Caco-2 (cell line): ENCODE measurements at places on chromosomes 3 and 15.
A peak's percentile ranks its signal among the peaks of the same experiment; 100 is the strongest.

- DNase-seq, result no peak
Measured at GRCh38 chr3:63370094-63370493, 92.0 kb downstream of the SYNPR start.

DNA sequence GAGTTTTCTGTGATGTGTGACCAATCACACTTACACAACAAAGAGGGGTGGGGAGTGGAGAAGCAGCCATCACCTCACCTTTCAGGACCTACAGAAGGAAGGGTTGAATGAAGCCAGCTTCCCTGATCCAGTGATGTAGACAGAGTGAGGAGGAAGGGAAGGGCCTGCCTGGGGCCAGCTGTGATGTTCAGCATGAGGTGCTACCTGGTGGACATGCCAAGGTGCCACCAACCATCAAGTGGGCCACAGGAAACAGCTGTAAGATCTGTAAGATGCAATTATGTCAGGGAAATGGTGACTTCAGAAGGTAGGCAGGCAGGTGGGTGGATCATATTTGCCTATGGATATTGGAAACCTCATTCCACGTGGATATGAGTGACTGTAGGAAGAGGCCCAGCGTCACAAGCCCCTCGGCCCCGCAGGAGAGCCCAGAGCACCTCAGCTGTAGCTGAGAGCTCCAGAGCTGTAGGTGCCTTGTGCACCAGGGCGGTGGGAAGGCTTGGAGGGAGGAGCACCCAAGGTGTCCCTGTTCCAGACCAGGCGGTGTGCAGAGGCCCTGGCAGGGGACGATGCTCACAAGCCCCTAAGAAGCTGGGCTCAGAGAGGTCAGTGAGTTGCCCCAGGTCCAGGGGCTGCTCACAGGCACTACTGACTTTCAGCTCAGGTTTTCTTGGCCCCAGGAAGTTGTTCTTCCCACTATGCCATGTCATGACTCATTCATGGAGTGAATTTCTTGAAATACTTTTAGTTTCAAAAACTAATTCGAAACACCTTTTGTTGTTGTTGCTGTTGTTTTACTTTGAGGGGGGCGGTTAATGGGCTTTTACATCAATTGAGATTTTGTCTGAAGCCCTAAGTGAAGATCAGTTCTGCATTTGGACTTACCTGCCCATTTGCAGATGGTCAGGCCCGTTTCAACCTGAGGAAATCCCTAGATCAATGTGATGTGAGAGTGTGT is 94.2 kb upstream of the ALDH1A3 start:
- DNase-seq, result no peak

- DNase-seq, result no peak
Measured at GRCh38 chr3:129016356-129016719, 15.2 kb downstream of the EFCC1 start.

DNA sequence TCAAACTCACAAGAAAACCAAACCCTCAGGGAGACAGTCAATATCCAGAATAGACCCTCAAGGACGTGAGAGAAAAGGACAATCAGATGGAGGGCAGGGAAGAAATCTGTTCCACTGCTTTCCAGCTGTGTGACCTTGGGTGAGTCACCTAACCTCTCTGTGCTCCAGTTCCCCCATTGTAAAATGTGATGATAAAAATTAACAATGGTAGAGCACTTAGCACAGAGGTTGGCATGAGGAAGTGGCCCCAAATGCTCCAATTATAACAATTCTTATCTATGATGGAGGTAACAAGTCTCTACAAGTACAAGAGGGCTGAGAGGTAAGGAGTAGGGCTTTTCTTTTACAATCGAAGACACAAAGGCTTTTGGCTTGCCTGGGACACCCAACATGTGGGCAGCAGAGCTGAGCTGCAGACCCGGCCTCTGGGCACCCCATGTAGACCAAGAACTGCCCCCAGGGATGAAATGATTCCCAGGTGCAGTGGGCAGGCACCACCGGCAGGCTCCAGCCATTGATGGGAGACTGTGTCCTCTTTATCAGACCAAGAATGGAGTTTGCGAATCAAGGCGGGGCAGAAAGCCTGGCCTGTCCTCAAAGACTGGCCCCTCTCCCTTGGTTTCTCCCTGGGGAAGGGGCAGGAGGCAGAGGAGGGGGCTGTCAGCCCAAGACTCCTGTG is 22.0 kb downstream of the WNT7A start:
- no peak for DNase-seq

DNA sequence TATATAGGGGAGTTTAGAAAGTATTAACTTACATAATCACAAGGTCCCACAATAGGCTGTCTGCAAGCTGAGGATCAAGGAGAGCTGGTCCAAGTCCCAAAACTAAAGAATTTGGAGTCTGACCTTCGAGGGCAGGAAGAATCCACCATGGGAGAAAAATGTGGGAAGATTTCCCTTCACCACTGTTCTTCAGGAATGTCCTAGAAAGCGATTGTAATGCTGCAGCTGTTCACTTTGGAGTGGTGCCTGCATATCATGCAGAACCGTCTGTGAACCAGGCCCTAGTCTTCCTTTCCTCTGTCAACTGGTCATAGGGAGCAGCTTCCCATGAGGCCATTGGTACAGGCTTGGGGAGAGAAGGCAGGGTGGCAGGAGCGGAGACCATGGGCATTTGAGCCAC is 497.9 kb upstream of the ARPP21 start:
- no peak for DNase-seq

- no peak for DNase-seq
Measured at GRCh38 chr3:171132873-171133272, 106.4 kb upstream of the SLC2A2 start.

DNA sequence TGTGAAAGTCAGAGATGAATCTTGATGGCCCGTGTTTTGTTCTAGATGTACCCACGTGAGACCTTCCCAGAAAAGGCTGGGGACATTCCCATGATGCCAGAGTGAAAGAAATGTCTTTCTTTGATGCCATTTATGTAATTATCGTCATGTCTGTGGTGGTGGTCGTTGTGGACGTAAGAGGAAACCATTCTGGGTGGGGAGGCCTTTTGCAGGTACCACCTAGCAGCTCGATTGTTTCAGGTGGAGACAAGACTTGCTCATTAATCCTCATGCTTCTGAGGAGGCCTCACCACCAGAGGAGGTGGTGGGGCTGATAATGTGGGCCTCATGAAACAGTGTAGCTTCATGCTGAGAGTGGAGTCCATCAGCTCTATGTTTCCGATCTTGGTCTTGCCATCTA is 58.1 kb upstream of the USP3 start:
- no peak for DNase-seq

DNA sequence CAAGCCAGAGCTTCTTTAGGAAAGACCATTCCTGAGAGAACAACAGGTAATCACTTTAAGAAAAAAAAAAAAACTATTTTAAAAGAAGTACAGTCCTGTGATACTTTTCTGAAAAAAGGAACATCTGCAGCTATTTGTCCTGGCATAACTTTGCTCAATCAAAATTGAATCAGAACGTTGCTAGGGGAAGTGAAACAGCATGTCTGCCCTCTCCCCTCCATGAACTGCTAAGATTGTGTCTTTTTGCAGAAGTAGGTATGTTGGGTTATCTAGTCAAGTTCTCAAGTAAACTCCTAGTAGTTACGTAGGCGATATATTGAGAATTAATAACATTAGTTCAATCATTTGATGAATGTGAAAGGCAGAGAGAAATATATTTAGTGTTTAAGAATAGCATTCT is 1013.3 kb downstream of the TUSC7 start:
- DNase-seq, result no peak

GRCh38 chr15:77607894-77608261 is 24.8 kb downstream of the LINGO1 start:
- DNase-seq, result no peak

GRCh38 chr3:157859541-157859940 is 246.7 kb downstream of the SHOX2 start:
- no peak for DNase-seq

- DNase-seq, result no peak
Measured at GRCh38 chr3:177607589-177607988, 410.3 kb upstream of the TBL1XR1 start.

- no peak for DNase-seq
Measured at GRCh38 chr3:177287231-177287630, 89.9 kb upstream of the TBL1XR1 start.

DNA sequence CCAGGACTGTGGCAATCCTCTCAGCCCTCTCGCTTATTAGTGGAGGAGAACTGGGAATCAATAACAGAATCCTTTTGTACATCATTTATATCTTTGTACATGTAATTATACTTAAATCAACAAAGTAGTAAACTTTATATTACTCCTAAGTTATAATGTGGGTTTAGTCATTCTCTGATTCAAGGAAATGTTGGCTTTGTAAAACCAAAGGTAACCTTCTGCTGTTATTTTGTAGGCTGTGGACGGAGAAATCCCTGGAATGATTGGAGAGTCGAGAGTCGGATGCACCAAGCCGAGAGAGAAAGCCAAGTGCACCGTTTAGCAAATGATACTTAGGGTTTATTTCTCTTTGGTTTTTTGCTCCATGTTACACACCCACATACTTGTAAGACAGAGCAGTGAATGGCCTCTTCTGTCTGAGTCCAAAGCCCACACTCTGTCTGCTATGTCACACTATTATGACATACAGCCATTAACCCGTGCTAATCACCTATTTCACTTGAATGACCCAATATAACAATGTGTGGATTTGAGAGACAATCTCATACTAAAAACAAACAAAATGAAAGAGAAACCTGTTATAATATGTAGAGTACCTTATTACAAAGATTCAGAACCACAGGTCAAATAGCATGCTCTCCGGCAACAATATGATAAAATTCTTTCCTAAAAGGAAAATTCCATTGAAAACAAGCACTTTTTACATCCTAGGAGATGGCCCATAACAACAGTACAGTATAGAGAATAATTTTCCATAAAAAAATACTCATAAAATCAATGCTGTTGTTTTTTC is 72.2 kb downstream of the MECOM start:
- DNase-seq, result no peak

DNA sequence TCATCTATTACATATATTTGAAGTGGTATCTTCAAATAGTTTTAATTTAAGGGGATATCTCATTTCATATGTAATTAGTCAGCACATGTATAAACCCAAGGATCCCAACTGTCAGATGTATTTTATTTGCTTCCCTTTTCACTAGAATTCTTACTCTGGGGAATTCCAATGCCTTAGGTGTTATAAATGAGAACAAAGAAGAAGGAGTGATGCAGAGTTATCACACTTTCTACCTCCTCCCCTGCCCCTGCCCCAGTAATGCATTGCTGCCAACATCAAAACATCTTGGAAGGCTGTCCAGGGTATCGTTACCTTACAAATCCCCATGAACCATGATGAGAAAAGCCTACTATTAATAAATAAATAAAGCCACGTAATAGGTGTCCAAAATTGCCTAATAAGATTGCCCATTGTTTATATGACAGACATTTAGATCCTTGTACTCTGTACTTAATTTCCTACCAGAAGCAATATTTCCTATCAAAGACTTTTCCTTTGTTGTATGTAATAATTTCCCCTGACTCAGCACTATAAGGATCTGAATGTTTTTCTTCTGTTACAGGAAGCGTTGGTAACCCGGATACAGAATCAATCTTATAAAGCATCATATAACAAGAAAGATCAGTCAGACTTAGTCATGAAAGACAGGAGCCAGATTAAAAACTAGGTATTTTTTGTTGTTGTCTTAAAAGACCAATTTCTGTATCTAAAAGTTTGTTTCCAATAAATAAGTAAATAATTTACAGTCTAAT is 38.8 kb downstream of the CBLB start:
- no peak for DNase-seq

- no peak for DNase-seq
Measured at GRCh38 chr15:96038650-96039049, 291.9 kb upstream of the NR2F2 start.

GRCh38 chr3:181729341-181729869 is 17.7 kb downstream of the SOX2 start:
- DNase-seq, result no peak

GRCh38 chr3:187361835-187362234 is 6.3 kb upstream of the RTP4 start:
- no peak for DNase-seq

- DNase-seq, result peak; percentile 55
Measured at GRCh38 chr15:45648521-45649200, 13.8 kb downstream of the SQOR start.

DNA sequence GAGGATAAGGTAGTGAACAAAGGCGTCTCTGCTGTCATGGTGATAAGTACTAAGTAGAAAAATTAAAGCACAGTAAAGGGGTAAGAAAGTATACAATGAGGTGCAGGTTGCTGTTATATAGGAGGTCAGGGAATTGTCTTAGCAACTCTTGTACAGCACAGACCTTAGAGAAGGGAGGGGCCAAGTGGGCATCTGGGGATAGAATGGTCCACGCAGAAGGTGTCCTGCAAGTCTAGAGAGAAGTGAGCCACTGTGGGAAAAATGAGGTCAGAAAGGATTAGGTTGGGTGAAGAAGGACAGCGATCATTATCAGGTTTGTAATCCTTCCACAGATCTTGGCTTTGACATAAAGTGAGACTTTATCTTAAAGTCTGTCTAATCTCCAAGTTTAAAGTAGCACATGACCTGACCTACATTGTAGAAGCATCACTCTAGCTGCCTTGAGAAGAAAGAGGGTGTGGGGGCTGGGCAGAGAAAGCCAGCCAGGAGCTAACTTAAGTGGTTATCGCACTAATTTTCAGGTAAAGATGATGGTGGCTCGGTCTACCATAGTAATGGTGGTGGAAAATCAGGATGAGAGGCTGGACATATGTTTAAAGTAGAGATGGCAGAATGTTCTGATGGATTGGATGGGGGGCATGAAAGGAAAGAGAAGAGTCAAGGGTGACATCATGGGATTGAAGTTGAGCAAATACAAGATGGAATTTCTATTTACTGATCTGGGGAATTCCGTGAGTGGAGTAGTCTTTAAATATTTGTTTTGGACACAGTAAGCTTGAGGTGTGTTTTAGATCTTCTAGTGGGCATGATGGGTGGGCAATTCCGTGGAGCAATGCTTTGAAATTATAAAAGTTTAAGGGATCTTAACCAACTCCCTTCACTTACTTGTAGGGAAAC is 919.2 kb downstream of the ROBO1 start:
- no peak for DNase-seq

DNA sequence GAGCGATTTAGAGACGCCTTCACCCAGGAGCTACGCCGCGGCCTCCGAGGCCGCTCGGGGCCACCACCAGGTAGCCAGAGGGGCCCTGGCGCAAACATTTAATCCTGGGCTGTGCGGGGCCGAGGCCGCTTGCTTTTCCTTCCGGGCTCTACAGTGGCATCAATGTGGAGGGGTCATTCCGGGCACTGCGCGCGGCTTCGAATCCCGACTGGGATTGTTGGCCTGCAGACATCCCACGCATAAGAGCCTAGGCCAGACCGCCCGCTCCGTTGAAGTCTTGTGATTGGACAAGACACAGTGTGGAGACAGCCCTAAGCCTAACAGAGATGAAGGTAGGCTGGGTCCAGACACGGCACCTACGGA is 568 bp upstream of the NCBP2 start:
- no peak for DNase-seq
